ENCODE measurements at places on chromosomes 12 and 14. TPM values are rescaled to one million over a fixed set of nuclear protein-coding genes. Genes with fewer than 3 reads are reported as not detected.

DNA sequence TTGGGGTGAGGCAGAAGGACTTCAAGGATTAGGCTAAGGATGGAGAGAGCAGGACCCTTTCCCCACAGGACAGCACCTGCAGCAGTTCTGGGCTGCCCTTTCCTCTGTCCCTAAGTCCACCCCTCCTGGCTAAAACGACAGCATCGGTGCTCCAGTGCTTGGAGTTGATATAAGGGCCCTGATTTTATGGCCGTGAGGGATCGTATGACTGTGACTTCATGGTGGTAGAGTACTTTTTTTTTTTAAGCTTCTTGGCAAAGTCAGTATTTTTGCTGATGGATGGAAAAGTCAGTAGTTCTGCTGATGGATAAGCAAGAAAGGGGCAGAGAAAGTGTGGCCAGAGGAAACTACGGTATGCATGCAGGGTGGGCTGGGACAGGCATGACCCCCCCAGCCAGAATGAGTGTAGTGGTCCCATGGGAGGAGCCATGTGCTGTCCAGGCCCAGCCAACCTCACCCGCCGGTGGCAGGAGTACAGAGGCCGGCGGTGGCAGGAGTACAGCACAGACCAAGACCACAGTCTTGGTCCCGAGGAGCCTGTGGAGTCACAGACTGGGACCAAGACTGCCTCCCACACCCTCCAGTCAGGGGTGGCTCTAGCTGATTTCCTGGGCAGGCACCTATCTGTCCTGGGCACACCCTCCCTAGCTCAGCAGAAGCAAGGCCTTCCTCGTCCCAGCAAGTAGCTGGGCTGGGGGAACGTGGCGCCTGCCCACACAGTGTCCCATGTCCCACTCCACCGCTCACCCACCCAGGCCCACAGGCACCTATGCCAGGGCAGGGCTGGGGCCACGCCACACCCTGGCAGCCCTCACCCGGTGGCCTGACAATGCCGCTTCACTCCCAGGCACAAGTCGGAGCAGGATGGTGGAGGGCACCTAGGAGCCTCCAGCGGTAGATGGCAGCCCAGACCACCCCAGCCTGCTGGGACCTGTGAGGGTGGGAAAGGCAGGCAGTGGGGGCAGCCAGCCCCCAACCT, 46.3 kb downstream of the CCDC88C start:
- DNase-seq, result no peak

DNA sequence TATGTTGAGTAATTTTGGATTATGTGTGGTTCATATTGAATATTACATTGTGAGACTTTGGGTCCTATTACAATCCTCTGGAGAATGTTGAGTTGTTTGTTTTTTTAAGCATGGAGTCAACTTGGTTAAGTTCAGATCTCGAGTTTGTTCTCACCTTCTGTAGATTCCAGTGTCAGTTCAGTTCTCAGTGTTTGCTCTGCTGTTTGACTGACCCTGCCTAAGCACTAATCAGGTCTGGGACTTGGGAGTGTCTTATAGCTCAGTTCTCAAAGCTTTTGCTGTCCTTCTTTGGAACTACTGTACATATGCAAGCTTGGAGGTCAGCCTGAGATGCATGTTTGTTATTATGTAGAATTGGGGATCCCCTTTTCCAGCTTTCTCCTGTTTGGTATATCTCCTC, 63.1 kb downstream of the DIP2B start:
- DNase-seq, result no peak

DNA sequence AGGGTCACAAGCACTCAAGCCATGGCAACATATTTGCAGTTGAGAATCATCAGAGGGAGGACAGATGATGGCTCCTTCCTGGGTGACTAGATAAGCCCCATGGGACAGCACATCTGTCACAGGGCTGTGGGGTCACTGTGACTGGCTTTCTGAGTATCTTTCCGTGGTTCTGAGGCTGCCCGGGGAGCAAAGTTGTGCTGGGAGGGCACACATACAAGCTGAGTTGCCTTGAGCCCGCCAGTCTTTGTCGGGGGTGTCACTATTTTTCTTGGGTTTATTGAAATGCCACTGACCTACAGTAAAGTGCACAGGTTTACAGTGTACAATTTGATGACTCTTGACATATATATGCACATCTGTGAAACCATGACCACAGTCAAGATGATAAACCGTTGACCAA, 17.2 kb upstream of the KIF26A start:
- DNase-seq, result no peak

GRCh38 chr12:86959766-86960458, 703.7 kb upstream of the MGAT4C start:
- no peak for DNase-seq

DNA sequence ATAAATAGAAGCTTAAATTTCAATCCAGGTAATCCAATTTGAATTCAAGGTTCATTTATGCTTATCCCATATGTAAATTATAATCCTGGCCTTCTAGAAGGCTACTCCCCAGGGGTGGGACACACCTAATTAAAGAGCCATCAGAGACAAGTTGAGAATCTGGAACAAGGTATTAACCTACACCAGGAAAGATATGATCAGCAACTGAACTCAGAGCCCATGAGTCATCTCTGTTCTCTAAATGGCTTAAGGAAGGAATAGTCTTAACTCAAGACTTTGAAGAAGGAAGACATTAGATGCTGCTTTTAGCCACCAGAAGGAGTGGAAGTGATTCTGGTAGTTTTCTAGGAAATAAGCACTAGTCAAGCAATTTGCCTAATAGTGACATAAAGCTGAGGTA, 88.0 kb downstream of the KIF21A start:
- DNase-seq, result no peak

GRCh38 chr14:54001189-54001878, 44.7 kb upstream of the BMP4 start:
- DNase-seq, result peak; percentile 43

The DIABLO gene
- total RNA-seq, result 62.4 TPM

GRCh38 chr14:76773188-76773885, 12.1 kb downstream of the VASH1 start:
- DNase-seq, result no peak

GRCh38 chr14:82432301-82433105, 898.9 kb upstream of the SEL1L start:
- DNase-seq, result no peak

DNA sequence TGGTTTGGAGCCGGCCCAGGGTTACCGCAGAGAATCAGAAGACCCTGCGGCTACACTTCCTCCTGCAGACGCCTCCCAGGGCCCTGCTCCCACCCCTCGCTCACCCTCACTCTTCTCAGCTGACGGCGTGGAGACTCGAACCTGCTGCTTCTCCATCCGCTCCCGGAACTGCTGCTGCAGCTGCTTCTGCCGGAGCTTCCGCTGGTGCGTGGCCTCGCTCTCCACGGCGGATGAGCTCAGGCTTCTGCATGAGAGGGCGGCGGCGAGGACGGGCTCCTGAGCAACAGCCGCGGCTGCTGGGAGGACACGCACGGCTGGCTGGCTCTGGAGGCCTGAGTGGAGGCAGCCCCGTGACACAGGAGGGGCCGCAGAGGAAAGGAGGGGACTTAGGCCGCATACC, 33.3 kb downstream of the RAD52 start:
- no peak for DNase-seq

GRCh38 chr14:60331201-60332045, 82.4 kb downstream of the PPM1A start:
- DNase-seq, result peak; percentile 90

DNA sequence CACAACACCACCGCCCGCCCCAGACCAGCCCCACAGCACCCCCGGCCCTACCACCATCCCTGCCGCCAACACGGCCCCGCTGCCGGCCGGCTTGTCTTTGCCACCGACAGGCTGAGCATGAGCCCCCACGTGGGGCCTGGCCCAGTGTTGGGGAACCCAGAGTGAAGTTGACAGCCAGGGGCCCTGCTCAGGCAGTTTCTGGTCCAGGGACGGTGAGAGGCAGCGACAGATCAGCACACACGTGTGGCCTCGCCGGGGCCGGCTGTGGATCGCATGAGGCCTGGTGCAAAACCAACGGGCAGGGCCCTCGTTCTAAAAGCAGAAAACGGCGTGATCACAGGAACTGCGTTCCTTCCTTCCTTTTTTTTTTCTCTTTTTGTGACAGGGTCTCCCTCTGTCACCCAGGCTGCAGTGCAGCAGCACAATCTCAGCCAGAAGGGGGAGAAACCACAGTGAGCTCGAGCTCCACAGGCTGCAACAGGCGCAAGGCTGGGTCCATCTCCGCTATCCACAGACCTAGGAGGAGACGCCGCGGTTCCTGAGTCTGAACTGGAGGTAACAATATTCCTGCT, 50.5 kb upstream of the FBRSL1 start:
- no peak for DNase-seq

The GPRC5D gene
- not detected for total RNA-seq

- no peak for DNase-seq
Measured at GRCh38 chr12:4168036-4168435, 105.5 kb upstream of the CCND2 start.

The SERPINA9 gene
- total RNA-seq, result not detected

The EPYC gene
- not detected for total RNA-seq
